ENCODE measurements at places on chromosomes 3 and 15.
A peak's percentile ranks its signal among the peaks of the same experiment; 100 is the strongest.

DNA sequence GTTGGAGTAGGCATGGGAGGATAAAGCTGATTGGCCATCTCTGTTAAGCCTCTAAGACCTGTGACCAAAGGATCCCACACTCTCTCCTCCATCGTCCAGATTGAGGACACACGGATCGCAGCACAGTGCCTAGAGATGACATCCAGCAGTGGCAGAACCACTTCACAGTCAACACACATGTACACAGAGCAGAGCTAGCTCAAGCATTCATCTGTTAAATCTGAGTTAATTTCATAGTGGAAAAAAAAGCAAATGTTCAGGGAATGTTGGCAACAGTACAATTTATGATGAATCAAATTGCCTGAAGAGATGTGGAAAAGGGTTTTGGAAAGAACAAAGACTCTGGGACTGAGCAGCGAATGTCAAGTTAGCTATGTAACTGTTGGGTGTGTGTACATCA is 108.1 kb upstream of the PLAAT1 start:
- peak; percentile 81 for DNase-seq

- no peak for DNase-seq
These were observed 109.2 kb downstream of the ASB7 start for GRCh38 chr15:100711516-100712021.

- no peak for DNase-seq
These were observed 28.0 kb upstream of the ATG7 start for GRCh38 chr3:11244121-11244677.

- DNase-seq = no peak
These were observed 47.1 kb downstream of the ERC2 start for GRCh38 chr3:56421205-56421604.

GRCh38 chr3:52055537-52056351 is 627 bp downstream of the DUSP7 start:
- DNase-seq = peak; percentile 28

- DNase-seq = no peak
These were observed 16.0 kb upstream of the NPAP1 start for GRCh38 chr15:24659622-24660021.

DNA sequence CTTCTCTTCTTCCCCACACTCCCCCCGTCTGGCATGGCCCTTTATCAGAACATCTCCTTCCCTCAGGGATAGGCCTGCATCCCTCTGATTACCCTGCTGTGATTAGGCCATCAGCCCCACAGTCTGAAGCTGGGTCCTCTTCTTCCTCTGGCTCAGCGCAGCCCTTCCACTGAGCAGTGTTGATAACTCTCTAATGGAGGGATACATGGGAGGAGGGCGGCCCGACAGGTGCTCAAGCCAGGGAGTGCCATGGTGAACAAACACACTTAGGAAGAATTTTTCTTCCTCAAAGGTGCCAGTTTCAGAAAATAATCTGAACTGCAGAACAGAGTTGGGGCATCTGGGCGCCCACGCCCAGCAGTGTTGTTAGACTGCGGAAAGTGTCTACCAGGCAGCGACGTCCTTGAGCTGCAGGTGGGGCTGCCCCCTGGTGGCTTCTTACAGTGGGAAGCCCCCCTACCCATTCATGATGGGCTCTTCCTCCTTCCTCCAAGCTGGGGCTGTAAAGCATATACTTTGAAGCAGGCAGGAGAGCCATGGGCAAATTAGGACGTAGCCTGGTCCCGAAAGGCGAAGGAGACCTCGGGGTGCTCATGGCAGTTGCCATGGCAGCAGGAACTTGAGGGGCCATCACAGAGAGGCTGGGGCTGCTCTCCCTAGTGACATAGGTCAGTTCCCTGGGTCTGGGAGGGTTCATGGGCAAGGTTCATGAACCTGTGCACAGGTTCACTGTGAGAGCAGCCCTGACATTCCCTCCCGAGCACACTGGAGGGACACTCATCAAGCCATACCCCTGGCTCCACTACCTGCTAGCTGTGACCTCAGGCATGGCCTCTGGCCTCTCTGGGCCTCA is 33.2 kb upstream of the NR2C2 start:
- DNase-seq = no peak

DNA sequence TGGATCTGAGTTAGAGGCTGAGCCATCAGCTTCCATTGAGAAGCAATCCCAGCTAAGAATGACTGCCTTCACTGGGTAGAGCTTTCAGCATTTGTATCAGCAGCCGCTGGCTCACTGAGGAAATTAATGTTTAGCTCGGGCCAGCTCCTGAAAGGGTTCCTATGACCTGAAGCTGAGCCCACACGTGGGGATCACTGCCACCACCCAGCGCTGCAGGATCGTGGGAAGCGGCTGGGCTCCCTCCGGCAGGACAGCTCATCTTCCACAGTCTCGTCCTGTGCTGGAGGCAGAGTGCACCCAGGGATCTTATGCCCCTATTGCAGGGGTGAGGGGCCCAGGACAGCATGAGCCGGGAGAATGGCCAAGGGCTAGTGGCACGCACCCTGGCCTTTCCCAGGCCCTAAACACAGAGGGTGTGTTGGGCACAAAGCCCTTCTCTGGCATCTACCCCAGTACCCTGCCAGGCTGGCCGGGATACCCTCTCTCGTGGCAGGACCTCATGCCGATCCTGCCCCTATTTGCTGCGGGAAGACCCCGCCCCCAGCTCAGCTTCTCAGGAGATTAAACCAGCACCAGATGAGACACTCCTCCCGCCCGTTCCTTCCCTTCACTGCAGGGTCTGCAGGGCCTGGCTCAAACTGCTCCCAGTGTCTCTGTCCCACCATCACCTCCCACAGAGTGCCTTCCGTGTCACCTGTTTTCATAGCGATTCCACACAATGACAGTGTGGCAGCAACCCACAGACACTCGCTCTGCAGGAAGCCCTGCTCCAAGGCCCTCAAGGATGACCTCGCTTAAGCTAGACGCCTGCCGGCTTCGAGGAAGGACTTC is 28.5 kb downstream of the KLHL25 start:
- DNase-seq = no peak

DNA sequence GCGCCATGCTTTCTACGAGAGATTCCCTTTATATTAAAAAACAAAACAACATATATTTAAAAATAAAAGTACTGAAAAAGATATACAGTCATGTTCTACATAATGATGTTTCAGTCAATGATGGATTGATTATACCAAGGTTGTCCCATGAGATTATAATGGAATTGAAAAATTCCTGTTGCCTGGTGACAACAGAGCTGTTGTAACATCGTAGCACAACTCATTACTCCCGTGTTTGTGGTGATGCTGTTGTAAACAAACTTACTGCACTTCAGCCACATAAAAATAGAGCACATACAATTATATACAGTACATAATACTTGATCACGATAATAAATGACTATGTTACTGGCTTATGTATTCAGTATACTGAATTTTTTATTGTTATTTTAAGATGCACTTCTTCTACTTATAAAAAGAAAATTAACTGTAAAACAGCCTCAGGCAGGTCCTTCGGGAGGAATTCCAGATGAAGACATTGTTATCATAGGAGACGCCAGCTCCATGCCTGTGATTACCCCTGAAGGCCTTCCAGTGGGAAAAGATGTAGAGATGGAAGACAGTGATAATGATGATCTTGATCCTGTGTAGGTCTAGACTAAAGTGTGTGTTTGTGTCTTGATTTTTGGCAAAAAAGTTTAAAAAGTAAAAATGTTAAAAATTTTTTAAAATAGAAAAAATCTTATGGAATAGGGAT is 11.7 kb downstream of the CCR1 start:
- no peak for DNase-seq

DNA sequence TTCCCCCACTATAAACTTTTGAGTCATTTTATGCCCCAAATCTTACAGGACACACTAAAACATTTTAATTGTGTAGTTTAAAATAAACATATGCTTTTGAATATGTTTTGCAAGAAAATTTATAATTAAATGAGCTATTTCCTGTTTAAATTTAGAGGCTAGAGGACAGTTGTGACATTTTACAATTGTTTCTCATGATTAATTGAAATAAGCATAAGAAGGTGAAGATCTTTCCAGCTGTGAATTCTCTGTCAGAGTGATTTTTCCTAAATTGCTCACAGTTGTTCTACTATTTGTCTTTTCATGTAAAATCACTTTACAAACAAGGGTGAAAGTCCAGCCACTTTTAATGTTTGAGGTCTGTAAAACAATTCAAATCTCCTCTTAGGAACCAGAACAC is 892.3 kb downstream of the CADM2 start:
- DNase-seq = no peak

DNA sequence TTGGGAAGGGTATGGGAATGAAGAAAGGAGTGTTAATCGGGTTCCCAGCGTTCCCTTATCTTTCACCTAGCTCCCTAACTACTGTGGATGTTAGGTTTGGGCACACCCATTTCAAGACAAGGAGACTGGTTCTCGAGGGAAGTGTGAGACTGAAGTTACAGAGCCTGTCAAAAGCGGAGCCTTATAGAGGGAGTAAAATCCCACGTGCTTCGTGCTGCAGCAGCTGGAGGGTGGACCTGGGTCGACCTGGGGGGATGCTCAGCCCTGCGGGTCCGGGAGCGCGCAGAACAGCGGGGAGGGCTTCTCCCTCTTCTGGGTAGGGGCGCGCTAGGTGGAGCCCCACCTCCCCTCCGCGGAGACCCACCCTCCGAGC is 314 bp upstream of the TMED3 start:
- DNase-seq = peak; percentile 37

DNA sequence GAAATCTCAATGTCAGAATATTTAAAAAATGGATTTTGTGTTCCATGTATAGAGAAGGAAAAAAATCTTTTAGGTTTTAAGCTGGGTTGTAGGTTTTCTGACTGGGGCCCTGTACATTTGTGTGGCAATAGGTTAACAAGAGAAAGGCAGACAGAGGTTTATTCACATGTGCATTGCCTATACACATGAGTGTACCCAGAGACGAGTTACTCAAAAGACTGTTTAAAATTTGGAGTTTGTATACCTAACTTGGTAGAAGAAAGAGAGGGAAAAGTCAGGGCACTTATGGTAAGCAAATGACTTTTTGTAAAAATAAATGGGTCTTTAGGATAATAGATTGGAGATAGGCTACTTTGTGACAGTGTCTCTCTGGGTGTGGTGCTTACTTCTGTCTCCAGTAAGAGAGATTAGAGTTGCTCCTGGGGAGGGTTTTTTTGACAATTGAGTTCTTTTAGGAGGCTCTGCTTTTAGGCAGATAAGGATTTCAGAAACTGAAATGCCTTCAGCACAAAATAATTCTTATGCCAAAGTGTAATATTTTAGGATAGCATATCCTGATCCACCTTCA is 225.2 kb downstream of the TCF12 start:
- DNase-seq = no peak

- no peak for DNase-seq
These were observed 88.6 kb downstream of the GTPBP8 start for GRCh38 chr3:113079218-113079961.

- DNase-seq = no peak
These were observed 65.1 kb upstream of the CCR4 start for GRCh38 chr3:32886296-32886695.
